ENCODE measurements at places on chromosomes 12 and 14.

DNA sequence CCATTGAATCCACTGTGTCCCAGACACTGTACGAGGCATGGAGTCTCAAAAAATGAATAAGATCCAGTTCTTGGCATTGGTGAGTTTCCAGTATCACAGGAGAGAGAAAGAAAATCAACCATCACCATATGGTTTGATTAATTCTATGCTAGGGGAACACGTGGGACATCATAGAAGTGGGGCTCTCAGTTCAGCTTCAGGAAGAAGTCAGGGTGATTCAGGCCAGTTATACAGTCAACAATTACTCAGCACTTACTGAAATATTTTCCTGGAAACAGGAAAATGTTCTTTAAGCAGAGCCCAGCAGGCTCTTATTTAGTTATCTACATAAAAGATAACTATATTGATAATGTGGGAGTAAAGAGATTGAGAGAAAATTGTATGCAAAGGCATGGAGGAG, 407.2 kb downstream of the NOVA1 start:
- DNase-seq: no peak

GRCh38 chr14:80615831-80616230, 325.7 kb downstream of the CEP128 start:
- DNase-seq: no peak

DNA sequence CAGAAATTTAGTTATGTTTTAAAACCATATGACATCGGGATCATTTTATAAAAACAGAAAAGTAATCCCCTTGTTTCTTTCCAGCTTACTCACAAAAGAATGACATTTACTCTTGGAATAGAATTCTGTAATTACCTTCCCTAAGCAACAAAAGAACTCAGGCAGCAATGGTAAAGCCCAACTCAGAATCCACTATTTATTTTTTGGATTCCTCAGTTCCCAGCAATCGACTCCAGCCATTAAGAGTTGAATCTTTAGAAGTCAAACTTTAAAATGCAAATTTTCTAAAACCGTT, 65.9 kb downstream of the FOXN3 start:
- no peak for DNase-seq

DNA sequence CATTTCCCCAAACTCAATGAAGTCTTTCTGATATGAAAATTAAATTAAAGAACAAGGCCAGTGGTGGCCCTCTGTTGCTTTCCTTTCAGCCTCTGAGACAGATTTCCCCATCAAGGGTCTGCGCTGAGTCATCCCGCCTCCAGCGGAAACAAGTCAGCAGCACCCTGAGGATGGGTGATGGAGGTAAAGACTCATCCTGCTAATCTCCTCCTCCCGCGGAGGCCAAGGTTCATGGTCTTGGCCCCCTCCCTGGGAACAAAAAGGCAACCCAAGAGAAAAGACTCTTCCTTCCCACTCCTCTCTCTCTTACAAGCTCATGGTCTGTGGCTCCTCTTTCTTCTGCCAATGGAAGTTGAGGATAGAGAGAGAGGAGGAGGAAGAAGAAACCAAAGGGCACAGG, 9.0 kb upstream of the NUMB start:
- DNase-seq: no peak

GRCh38 chr12:42730291-42730690, 140.7 kb upstream of the PRICKLE1 start:
- no peak for DNase-seq

DNA sequence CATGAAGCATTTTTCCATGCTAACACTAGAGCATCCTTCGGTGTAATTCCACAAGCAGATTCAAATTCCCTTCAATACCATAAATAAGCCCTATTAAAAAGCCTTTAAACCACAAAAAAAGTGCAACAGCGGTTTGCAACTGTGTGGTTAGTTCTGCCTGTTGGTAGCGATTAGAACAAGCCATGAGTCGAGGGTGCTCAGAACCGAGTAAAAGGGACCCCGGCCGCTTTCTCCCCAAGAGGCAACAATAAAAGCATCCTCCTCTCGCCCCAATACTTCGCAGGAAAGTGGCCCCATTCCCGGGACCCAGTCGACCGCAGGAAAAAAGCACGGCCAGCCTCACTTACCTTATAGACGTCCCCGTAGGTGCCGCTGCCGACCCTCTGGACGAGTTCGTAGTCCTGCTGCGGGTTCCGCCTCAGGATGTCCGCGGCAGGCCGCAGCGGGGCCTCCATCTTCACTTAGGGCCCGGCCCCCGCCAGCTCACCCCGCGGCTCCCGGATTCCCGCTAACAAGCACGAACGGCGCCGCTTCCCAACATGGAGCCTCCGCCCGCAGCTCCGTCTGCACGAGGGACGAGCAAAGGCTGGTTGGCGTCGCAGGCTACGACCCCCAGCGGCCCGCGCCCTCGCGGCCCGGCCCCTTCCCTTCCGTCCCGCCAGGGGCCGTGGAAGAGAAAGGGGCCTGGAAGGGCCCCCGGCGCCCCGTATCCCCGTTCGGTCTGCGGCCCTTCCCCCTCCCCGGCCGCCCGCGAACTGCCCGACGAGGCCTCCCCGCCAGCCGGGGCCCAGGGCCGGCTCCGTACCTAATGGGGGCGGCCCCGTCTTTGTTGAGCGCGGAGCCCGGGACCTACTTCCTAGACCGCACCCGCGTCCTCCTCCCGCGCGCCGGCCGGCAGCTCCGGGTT, 521 bp downstream of the MAP4K5 start:
- peak; percentile 79 for DNase-seq

Data from neural progenitor cell (in vitro differentiated cells).